LHCN-M2 (cell line): ENCODE measurements at places on chromosomes 11 and 22. TPM values are rescaled to one million over a fixed set of nuclear protein-coding genes. Genes with fewer than 3 reads are reported as not detected.

GRCh38 chr22:36587289-36588154 lies 58.6 kb upstream of the EIF3D start:
- DNase-seq: peak; percentile 41

GRCh38 chr11:47271328-47271727 lies 1.4 kb downstream of the MADD start:
- no peak for DNase-seq

GRCh38 chr11:10807493-10808234 lies 1.1 kb downstream of the EIF4G2 start:
- DNase-seq: peak; percentile 51

GRCh38 chr11:18802381-18803257 lies 11.0 kb upstream of the PTPN5 start:
- DNase-seq: peak; percentile 54

INS gene
- not detected in 2 replicates for total RNA-seq

GRCh38 chr11:128714123-128714522 lies 20.3 kb downstream of the FLI1 start:
- no peak for DNase-seq

DNA sequence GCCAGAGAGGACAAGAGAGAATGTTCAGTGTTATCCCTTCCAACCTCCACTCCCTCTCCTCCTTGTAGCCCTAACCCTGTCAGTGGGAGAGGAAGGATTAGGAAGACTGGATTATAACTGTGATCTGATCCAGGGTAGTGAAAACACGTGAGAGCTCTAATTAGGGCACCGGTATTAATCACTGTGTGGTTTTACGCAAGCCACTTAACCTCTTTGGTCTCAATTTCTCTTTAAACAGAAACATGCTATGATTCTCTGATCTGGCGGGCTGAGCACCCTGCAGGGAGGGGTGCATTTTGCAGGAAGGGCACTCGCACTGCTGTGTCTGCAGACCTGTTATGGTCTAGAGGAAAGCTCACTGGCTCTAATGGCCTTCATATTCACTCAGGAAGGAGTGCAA lies 11.5 kb downstream of the RPL27A start:
- DNase-seq: no peak

DNA sequence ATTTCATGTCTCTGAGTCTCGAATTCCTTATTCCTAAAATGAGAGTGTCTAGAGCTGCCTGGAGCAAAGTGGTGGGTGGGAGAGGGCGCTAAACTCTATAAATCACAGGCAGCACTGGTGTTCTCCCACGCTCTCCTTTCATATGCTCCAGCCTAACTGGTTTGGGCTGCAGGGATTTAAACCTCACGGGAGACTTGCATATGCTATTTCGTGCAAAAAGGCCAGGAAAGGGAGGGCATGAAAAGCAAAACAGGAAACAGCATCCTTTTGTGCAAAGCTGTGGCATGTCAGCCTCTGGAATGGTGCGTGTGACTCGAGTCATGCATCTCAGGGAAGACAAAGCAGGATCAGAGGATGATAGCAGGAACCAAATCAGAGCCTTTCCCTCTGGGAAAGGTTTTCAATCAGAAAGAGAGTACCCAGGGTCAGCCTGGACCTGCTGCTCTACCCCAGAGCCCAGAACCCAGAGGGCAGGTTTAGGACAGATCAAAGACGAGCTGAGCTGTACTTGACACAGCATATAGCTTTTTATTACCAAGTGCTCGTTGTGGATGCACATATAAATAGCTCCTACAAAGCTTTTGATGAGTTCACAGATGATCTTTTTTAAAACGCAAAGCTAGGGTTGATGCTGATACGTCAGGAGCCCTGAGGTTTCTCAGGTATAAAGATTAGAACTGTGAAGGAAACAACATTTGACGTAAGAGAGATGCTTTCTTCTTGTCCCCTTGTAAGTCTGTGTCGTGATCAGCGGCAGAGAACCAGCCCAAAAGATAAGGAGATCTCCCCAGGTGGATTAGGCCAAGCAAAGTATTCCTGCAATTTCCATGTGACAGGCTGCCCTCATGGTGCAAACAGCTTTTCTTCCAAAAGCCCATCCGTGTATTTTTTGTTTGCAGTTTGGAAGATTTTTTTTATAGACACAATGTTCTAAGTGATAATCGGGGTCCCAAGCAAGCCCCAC lies 46.2 kb upstream of the YWHAH start:
- peak; percentile 28 for DNase-seq
